ENCODE measurements at places on chromosomes 3 and 15. TPM values are rescaled to one million over a fixed set of nuclear protein-coding genes. Genes with fewer than 3 reads are reported as not detected.

SEMA3F gene
- total RNA-seq, result 7.4 TPM

CPNE4 gene
- not detected for total RNA-seq

PRR20G gene
- total RNA-seq, result not detected

ABTB1 gene
- total RNA-seq, result 5.8 TPM

TNIK gene
- 27.4 TPM for total RNA-seq

HHATL gene
- total RNA-seq, result not detected

FSIP1 gene
- total RNA-seq, result 0.98 TPM
